ENCODE measurements at places on chromosomes 6 and 20.

DNA sequence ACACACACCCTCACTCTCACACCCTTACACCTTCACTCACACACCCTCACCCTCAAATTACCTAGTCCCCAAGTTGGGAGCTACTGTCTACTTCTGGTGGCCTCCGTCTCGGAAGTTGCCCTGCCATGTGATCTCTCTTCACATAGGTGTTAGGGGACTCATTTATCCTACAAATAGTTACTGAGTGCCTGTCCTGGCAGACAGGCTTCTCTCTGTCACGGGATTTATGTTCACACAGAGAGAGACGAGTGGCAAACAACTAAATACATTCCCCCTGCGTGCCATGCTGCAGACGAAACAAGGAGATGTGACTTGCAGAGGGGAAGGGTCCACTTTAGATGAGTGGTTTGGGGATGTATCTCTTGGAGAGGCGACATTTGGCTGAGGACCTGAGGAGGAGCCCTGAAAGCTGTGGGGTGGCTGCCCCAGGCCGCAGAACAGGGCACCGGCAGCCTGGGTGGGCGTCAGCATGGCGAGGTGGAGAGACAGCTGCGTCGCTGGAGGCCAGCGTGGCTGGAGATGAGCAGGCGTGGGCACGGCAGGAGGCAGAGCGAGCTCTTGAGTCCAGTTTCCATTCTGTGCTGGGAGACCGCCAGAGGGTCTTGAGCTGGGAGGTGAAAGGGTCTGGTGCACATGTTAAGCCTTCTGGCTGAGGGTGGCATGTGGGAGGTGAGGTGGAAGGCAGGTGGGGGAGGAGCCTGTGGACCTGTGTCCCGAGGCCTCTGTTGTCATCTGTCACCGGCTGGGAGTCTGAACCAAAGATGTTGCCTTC, 17.2 kb downstream of the DYNLT1 start:
- DNase-seq = no peak

- DNase-seq = no peak
These were observed 11.3 kb downstream of the DIDO1 start for GRCh38 chr20:62914970-62915457.

DNA sequence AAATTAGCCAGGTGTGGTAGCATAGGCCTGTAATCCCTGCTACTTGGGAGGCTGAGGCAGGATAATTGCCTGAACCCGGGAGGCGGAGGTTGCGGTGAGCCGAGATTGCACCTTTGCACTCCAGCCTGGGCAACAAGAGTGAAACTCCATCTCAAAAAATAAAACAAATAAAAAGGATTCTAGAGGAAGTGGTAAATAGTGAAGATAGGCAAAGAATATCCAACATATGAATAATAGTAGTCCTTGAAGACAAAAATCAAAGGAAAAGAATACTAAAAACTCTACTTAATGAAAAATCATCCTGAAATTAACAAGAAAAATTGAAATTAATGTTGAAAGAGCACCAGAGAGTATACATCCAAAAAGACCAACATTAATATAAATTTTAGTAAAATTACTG, 67.0 kb upstream of the MRAP2 start:
- DNase-seq = no peak

GRCh38 chr20:63335711-63336110, 25.4 kb downstream of the CHRNA4 start:
- DNase-seq = no peak

GRCh38 chr6:111997853-111998208, 56.1 kb upstream of the CCN6 start:
- DNase-seq = no peak
